ENCODE measurements at places on chromosomes 7 and 10.

- no peak for DNase-seq
Observed at GRCh38 chr7:122520971-122521555, 177.9 kb downstream of the RNF133 start.

GRCh38 chr7:148107443-148108127 lies 483.0 kb upstream of the C7orf33 start:
- DNase-seq: no peak

DNA sequence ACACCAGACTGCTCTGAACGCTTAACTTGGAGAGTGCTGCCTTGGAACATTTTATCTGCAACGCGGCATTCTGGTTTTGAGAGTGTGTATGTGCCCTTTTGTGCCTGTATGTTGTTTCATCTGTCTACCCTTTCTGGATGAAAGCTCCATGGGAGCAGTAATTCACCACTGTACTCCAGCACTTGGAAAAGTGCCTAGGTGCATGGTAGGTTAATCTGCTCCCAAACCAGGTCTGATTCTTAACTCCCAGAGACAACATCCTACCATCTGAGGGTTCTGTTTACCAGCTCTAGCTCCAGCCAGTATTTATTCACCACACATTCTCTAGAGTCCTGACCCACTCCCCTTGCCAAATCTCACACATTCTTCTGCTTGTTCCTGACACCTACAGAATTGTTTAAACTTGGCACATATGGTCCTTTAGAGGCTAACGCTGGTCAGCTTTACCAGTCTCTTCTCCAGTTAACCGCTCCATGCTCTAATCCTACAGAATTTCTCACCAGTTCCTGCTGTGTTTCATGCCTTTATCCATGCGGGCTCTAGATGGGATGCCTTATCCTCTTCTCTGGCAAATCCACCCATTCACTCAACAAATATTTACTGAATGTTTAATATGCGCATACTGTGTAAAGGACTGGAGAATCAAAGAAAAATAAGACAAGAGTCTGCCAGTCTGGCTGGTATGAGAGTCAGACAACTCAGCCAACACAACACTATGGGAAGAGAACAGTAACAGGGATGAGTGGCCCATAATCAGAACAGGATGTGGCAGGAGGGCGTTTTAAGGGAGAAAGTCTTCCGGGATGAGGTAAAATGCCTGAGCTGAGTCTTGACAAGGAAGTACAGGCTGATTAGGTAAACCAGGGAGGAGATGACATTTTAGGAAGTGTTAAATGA lies 46.3 kb downstream of the MTPN start:
- DNase-seq: no peak

DNA sequence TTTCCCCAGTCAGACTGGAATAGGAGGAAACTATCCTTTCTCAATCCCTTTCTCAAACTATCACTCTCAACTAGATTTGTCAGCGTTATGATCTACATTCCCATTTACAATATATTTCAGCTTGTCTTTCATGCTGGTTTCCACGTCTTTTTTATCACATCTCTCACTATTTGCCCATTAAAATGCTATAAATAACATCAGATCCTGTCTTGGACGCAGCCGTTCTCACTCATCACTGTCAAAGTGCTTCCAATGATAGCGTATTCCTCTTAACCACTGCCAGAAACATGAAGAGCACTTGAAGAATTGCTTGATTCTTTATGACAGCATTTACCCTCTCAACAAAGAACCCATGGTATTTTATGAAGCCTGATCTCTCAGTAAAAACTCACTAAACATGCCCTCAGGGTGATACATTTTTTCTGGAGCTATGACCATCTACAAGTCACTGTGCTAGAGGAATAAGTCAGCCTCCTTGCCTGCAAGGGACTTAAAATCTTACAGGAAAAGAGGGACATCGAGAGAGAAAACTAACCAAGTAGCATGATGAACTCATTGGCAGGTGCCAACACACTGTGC lies 205.6 kb upstream of the PFKP start:
- no peak for DNase-seq

- no peak for DNase-seq
Observed at GRCh38 chr10:47295411-47295810, 4.6 kb upstream of the GDF10 start.

All from T1000 (cell line).